Stimulated activated CD8-positive, alpha-beta memory T cell treated with anti-CD3 and anti-CD28 coated beads, Interleukin-15, amount 100 ng/mL, for 48 hours (primary cell): ENCODE measurements at places on chromosomes 2 and 18.
A peak's percentile ranks its signal among the peaks of the same experiment; 100 is the strongest.

GRCh38 chr18:78427081-78427480 lies 552.5 kb upstream of the SALL3 start:
- DNase-seq = no peak

GRCh38 chr18:53649621-53650020 lies 574.8 kb downstream of the MBD2 start:
- DNase-seq = no peak

- DNase-seq = no peak
Observed at GRCh38 chr2:10165861-10166675, 43.5 kb downstream of the RRM2 start.

DNA sequence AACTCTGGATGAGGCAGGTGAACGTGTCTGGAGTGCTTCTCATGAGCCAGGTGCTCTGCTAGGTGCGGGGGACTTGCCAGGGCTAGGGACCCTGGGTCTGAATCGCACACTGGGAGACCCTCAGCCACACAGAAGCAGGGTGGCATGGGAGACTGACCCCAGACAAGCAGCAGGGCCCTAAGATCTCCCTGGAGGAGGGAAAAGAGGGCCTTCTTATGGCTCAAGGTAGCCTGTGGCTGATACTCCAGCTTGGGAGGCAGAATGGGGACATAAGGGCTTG lies 12.8 kb upstream of the CIB4 start:
- no peak for DNase-seq

DNA sequence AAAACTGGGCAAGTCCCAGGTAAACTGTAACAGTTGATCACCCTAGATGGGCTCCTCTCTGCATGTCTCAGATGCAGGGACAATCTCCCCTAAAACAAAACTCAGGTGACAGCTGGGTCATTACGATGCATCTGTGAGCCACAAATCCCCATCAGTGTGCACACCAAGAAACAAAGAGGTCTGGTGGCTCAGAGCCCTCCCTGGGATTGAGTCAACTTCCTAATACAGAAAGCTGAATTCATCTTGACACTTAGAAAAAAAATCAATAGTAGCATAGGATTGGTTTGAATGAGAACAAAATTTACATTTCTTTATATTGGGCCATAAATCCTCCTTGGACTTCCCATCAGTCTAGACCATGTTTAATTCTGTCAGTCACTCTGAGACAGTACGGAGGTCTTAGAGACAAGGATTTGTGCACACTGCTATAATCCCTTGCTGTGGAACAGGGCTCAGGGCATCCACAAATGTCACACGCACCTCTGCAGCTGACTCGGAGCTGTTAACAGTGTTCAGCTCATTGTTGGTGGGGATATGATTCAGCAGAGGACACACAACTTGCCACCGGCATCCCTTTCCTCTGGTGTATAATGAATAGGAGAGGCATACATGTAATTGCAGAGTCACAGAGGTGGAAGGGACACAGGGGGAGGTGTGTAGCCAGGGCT lies 44.5 kb upstream of the DAPL1 start:
- no peak for DNase-seq

GRCh38 chr2:10712185-10712809 lies 9.1 kb upstream of the ATP6V1C2 start:
- DNase-seq = no peak

GRCh38 chr2:33672896-33673295 lies 73.8 kb upstream of the FAM98A start:
- DNase-seq = no peak

- no peak for DNase-seq
Observed at GRCh38 chr18:8034674-8035073, 467.6 kb downstream of the PTPRM start.

DNA sequence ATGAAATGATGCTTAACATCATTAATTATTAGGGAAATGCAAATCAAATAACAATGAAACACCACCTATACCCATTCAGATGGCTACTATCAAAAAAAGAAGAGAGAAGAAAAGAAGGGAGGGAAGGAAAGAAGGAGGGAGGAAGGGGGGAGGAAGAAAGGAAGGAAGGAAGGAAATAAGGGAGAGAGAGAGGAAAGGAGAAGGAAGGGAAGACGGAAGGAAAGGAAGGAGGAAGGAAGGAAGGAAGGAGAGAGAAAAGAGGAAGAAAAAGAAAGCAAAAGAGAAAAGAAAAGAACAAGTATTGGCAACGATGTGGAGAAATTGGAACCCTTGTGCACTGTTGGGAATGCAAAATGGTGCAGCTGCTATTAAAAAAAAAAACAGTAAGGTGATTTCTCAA lies 363.3 kb downstream of the TNS1 start:
- no peak for DNase-seq

- DNase-seq = no peak
Observed at GRCh38 chr2:12455661-12456060, 261.1 kb upstream of the TRIB2 start.

GRCh38 chr2:225031599-225031998 lies 10.7 kb downstream of the DOCK10 start:
- no peak for DNase-seq

DNA sequence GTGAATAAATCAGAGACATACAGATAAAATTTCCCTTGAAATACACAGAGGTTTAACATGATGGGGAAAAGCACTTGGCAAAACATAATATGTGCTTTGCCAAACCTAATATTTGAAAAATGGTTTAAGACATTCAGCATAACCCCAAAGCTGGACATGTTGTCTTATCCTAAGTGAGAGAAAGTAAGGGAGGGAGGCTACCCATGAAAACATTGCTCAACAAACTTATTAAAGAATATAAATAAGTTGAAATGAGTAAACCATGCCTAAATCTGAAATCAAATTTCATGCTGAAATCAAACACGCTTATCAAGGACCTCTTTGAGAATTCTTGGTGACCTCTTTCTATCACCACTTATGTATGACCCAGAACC lies 81.2 kb downstream of the ARHGAP15 start:
- no peak for DNase-seq

DNA sequence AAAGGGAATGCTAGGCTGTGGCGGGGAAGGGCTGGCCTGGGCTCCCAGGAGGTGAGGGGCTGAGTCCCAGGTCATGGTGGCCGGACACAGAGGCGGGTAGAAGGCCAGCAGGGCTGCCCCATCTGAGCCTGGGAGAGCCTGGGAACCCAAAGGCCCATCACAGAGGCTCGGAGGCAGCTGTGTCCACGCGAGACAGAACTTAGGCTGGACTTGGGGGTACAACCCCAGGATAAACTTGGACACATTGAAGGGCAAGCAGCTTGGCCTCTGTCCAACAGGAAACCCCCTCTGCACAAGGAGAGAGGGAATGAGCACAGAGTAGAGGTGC lies 95.9 kb downstream of the ZFP36L2 start:
- no peak for DNase-seq

DNA sequence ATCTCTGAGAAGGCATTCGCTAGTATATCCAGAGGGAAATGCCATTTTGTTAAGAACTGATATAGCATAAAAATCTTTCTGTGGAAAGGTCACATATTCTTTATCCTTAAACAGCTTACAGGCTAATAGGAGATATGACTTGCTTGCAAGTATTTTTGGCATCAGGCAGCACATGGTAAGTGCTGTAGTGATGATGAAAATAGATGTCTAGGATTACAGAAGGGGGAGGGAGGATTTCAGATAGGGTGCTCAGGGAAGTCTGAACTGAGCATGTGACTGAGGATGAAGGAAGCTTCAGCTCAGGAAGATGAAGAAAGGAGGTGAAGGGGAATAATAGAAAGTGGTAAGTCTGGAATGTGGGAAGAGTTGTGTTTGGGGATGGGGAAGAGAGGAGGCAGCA lies 158.5 kb upstream of the NOSTRIN start:
- no peak for DNase-seq

DNA sequence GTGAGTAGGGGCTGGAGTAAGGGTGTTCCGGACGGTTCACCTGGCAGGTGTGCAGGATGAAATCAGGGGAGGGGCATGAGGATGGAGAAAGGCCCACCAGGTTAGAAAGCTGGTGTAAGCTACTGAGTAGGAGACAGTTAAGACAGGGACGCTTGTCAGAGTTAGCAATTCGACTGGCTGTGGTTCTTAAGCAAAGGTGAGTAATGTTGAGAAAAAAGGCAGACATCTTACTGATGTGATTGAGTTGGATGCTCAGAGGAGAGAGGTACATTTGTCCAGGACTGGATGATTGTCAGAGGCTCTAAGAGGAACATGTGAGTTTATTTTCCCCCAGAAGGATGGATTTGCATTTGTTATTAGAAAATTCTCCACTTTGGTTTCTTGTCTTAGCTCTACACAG lies 90.5 kb upstream of the MGAT5 start:
- no peak for DNase-seq

- no peak for DNase-seq
Observed at GRCh38 chr2:146634230-146635097, 1210.4 kb upstream of the ACVR2A start.

- DNase-seq = no peak
Observed at GRCh38 chr2:214193943-214194342, 216.9 kb upstream of the VWC2L start.

DNA sequence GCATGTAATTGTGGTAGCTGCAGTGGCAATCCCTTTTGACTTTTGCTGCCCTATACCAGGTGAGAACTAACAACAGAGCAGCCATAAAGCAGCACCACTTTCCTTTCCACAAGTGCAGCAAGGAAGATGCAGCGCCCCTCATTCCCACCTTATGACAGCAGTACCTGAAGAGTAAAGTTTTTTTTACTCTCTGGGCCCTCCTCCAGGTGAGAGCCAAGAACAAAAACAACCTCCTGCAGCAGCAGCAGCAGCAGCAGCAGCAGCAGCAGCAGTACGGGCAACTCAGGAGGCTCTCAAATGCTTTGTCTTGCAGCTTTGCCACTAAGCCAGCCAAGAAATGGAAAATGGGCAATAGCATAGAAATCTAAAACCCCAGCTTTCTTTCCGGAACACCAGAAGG lies 397.5 kb downstream of the FIGN start:
- DNase-seq = no peak

GRCh38 chr2:37866171-37866934 lies 58.7 kb upstream of the RMDN2 start:
- no peak for DNase-seq

- DNase-seq = no peak
Observed at GRCh38 chr18:76679259-76679658, 143.1 kb upstream of the ZNF236 start.

GRCh38 chr2:180385601-180386201 lies 378.6 kb upstream of the CWC22 start:
- DNase-seq = no peak

DNA sequence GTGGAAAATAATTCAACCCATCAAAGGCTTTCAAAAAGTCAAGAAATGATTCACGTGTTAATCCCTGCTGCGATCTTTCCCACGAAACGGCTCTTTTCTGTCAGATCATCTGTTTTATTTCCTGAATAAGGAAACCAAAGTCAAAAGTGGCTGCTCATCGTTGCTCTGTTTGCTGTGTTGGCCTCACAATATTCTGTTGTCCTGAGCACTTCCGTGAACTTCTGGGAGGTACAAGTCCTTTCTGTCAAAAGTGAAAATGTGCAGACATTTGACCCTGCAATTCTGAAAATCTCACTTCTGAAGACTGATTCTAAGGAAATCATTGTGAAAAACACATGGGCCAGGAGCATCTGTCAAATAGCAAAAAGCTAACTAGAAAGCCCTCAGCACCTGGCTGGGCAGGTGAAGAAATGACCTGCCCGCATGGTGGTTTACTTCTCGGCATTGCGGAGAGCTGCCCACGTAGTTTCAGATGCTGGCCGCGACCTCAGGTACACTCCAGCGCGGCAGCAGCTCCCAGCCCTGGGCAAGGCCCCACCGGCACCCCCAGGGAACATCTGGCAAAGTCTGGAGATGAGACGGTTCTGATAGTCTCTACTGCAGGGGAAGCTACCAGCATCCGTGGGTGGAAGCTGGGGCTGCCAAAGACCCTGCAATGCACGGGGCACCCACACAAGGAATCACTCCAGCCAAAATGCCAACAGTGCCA lies 31.9 kb upstream of the GPC1 start:
- no peak for DNase-seq

DNA sequence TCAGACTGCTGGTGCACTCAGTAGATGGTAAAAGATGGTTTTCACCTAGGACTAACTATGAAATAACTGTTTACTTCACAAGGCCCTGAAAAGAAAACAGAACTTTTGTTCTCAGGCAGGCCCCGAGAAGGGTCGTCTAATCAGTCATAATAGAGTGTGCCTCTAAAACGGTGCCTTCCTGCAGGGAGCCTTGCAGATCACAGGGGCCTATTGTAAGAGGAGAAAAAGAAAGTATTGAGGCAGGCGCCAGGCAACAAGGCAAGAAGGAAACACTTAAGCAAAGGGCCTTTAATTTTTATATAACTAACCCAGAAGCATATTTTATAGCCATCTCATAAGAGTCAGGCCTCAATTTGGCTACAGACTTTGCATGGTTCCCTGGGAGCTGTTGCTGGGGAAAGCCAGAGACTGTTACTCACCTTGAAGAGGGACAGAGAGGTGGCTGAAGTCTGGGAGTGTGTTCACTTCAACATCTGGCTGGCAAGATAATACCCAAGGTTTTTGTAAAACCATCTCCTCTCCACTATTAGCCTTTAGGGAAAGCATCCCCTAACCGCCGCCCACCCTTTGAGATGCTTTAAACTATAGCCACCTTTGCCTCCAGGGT lies 117.1 kb downstream of the PRPF40A start:
- DNase-seq = no peak

DNA sequence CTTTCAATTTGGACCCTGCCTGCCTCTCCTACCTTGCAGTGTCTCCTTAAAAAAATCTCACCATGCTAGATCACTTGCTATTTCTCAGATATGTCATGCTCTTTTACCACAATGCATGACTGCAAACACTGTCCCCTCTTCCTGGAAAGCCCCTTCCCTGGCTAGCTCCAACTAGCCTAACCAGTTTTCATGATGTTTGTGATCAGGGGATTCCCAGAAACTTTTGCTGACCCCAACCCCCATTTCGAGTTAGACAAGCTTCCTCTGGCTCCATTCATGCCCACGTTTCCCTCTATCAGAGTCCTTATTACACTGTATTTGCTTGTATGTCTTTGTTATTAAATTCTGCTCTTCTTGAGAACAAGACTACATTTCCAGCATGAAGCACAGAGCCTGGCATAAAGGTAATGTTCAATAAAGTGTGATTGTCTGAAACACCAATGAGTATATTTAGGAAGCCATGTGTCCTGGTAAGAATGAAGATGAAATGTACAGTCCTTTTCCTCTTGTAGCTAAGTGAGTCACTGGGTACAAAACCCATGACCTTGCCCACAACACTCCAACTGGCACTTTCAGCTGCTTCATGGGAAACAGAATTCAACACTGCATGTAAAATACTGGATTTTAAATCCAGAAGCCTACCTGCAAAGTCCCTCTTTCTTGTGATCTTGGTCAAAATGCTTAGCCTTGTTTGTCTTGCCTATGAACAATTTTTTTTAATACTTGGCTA lies 62.0 kb upstream of the ATL2 start:
- peak; percentile 2 for DNase-seq
